NCI-H524 (cell line): ENCODE measurements at places on chromosomes 6 and 20.

GRCh38 chr20:20611167-20611566 lies 101.3 kb downstream of the RALGAPA2 start:
- peak; percentile 56 for DNase-seq

DNA sequence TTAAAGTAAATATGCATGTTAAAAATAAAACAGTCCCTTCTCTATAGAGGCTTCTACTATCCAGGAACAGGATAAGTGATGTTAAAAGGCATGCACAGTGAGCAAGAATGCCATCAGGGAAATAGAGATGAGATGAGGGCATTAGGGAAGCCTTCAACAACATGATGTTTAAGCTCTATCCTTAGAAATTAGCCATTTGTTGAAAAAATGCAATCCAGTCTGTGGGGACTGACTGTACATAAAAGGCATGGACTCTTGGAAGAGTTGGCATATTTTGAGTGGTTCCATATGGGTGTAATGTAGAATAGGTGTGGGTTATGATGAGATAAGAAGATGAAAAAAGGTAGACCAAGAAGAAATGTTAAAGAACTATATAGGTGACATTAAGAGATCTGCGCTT lies 5.8 kb downstream of the KIAA0319 start:
- DNase-seq = no peak

DNA sequence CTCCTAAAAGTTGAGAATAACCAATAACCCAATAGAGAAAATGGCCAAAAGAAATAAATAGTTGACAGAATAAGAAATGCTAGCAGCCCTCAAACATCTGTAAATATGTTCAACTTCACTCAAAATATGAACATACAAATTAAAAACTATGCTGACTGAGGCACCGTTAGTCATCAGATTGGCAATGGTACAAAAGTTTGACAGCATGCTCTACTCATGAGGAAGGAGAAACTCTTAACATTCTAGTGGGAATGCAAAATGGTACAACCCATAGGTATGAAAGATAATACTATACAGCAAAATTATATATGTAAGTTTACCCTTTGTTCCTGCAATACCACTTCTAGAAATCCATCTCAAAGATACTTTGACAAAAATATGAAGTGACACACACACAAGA lies 1.6 kb upstream of the ZSCAN12 start:
- DNase-seq = no peak

DNA sequence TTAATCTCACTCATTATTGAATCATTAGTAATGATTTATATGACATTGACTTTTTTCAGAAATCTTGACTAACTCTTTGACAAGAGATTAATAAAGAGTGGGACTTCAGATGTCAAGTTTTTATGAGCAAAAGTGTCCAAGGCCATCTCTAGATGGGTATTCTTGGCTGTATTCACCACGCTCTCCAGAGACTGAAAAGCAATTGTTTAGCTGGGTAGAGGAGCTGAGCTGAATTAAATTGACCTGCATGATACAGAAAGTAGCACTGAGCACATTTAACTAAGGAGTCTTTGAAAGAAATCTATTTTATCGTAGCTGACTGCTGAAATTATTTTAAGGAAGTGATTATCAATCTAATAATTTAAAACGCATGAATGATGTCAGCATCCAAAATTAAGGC lies 89.4 kb downstream of the LINC00237 start:
- no peak for DNase-seq

GRCh38 chr6:136085370-136086115 lies 164.6 kb downstream of the MTFR2 start:
- no peak for DNase-seq

DNA sequence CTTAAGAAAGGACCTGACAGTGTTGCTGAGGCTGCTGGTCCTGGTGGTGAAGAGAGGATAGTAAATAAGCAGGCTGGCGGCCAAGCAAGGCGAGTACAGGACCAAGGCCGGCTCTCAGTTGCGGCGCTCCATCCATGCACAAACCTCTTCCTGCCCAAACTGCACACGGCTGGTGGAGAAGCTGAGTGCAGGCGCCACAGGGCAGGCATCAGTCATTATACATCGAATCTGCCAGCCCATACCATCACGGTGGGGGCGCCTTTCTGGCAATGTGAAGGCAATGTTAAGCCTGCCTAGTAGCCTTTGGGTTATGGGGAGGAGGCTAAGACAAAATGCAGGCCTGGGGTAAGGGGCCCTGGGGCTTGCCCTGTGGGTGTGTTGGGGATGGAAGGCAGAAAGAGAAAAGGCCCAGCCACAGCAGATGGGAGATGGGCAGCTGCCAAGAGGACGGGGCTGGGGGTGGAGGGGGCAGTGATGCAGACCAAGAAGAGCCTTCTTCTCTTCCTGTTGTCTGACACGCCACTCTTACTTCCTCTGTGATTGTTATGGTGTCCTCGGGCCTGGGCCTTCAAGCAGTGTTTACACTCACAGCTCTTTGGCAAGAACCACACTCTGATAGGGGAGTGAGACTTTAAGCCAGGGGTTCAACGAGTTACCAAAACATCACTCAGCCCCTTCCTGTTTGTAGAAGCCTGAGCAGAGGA lies 20.3 kb upstream of the KCNK16 start:
- no peak for DNase-seq

- no peak for DNase-seq
These were observed 67.7 kb downstream of the HMGCLL1 start for GRCh38 chr6:55511122-55511800.

GRCh38 chr20:49505518-49505917 lies 23.1 kb upstream of the KCNB1 start:
- peak; percentile 83 for DNase-seq

- no peak for DNase-seq
These were observed 433 bp downstream of the QRSL1 start for GRCh38 chr6:106629859-106630163.

DNA sequence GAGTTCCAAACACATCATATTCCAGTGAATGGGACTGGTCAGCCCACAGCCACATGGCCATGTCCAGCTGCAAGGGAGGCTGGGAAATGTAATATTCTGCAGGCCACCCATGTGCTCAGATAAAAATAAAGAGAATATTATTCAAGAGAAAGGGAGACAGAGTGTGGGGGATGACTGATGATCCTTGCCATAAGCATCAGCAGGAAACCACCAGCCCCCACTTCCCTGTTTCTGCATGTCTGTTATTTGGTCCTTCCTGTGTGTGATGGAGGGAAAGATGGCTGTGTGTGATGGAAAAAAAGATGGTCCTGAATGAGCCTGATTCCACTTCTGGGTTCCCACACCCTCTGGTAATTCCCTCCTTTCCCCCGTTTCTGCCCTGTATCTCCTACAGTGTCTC lies 13.1 kb upstream of the RSPO4 start:
- no peak for DNase-seq

DNA sequence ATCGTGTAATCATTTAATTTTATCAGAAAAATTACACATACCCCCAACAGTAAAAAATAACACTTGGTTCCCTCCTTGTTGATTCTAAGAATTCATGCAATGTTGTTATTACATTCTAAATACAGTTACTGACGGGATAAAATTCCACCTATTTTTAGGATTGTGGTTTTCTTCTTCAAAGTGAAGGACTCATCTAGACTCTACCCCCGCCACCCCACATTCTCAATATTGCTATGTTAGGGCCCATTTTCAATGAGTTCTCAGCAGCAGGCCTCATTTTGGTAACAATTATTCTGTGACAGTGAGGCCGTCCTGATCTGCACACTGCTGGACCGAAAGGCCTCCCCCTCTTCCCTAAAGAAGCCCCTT lies 43.5 kb downstream of the PREX1 start:
- DNase-seq = no peak

DNA sequence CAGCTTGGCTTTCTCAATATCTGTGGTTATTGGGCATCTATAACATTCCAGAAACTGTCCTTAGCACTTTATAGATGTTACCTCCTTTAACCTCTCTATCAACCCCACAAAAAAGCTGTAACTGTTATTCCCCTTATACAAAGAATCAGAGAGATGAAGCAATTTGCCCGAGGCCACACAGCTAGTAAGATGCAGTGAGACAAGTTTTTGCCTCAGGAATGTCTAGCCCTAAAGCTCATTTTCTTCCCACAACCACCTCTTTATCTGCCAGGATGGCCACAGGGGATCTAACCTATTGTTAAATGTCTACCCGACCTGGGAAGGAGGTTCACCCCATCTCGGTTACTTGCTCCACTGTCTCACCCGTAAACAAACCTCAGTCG lies 31.9 kb upstream of the TCP11 start:
- DNase-seq = no peak

DNA sequence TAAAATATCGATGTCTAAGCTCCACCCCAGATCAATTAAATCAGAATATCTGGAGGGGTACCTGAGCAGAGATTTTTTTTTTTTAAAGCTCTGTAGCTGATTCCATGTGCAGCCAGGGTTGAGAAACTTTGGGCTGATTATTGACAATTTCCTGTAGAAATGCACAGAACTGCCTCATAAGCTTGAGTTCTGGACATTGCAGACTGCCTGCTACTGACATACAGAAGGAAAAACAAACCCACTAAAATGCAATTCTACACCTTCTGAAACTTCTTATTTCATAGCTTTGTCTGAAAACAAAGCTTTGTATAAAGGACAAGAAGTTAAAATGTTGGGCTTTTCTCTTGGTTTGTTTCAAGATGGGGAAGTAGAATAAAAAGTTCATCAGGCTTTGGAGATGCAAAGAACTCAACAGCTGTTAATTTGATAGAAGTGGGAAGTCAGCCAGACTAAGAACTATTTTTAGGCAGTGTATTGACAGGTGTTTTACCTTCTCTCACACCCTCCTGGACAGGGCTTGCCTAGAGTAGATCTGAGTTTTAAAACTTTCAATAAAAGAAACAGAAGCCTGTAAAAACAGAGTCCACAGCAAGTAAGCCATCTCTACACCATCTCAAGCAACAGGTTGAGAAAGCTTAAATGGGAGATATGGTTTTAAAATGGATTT lies 147.7 kb downstream of the KCNQ5 start:
- DNase-seq = no peak
